ENCODE measurements at places on chromosomes 16 and 17.

DNA sequence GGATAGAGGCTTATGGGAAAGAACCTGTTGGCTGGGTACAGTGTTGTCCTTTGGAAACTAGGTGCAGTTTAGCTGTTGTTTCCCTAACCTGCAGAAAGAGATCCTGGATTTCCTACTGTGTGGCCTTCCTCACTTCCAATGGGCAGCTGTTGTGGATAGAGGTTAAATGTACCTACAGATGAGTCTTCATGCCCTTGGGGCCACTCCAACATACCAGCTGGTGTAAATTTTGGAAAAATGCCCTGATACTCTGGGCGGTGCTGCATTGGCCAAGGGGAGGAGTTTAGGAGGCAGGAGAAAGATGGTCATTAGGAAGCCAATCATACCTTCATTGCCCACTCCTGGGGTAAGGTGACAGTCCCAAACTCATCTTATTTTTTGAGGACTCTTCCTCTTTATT is 70.2 kb downstream of the SNX11 start:
- DNase-seq: no peak

DNA sequence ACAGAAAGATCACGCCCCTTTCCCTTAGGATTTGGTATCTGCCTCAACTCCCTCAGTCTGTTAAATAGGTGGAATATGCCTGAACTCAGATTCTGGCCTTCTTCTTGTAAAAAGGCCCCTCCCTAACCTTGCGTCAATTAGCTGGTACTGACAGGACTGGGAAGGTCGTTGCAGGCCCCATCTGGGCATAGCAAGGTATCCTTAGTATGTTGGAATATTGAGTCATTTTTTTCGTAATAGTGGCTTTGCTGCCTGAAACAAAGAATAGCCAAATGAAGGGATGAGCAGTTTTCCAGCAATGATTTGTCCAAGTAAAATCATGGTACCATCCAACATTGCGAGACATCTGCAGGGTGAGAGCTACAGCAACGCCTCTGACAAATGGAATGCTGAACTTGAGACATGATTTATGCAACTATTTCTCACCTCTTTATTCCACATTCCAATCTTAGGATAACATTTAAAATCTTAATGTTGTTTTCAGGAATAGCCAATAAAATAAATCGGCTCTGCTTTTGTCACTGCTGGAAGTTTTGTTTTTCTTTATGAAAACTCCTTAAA is 39.3 kb upstream of the BRD7 start:
- DNase-seq: no peak

DNA sequence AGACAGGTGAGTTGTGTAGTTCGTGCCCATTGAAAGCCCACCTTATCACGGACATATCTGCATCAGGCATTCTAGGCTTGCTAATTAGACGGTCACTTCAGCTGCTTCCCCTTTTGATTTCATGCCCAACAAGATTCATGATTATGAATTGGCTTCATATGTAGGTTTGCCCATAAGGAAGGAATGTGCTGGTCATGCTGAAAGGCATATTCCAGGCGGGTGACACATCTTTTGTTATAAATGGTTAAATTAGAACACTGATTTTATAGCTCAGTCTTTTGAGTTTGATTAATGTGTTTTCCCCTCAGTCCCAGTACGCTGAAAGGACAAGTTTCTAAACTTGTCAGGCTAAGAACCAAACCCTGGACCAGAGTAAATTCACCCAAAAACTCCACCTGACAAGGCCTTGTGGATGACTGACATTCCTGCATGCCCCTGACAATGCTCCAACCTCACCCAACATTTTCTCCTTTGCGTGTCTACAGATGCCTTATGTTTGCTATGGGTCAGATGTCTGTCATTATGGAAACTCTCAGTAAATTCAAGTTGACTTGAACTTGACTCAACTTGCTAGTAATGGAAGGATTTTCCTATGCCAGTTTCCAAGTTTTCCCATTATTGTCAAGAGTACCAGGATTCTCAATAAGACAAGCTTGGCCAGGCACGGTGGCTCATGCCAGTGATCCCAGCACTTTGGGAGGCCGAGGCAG is 421.9 kb downstream of the PMP22 start:
- no peak for DNase-seq

DNA sequence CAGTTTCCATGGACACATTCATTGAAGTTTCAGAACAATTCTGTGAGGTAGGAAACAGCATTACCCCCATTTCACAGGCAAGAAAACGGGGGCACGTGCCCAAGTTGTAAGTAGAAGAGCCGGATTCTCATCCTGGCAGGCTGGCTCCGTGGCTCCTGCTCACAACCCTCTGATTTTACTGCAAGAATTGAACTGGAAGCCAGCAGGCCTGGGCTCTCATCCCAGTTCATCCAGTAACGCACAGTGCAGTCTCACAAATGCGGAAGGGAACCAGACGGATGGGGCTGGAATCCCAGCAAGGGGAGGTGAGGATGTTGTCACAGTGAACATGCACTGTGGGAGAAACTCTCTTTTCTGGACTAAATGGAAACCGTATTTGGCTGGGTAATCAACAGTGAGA is 40.7 kb upstream of the DOC2B start:
- no peak for DNase-seq

- peak; percentile 69 for DNase-seq
Measured at GRCh38 chr17:64615028-64615677, 47.0 kb downstream of the SMURF2 start.

DNA sequence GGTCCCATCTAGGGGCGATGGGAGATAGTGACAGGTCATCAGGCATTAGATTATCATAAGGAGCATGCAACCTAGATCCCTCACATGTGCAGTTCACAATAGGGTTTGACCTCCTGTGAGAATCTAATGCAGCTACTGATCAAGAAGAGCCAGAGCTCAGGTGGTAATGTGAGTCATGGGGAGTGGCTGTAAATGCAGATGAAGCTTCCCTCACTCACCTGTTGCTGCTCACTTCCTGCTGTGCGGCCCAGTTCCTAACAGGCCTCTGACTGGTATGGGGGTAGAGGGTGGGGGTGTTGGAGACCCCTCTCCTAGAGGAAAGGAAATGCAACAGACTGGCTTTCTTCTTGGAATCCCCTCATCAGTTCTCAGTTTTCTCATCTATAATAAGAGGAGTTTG is 131.4 kb downstream of the CA10 start:
- no peak for DNase-seq

GRCh38 chr17:13099089-13099735 is 81.4 kb upstream of the ELAC2 start:
- DNase-seq: no peak

DNA sequence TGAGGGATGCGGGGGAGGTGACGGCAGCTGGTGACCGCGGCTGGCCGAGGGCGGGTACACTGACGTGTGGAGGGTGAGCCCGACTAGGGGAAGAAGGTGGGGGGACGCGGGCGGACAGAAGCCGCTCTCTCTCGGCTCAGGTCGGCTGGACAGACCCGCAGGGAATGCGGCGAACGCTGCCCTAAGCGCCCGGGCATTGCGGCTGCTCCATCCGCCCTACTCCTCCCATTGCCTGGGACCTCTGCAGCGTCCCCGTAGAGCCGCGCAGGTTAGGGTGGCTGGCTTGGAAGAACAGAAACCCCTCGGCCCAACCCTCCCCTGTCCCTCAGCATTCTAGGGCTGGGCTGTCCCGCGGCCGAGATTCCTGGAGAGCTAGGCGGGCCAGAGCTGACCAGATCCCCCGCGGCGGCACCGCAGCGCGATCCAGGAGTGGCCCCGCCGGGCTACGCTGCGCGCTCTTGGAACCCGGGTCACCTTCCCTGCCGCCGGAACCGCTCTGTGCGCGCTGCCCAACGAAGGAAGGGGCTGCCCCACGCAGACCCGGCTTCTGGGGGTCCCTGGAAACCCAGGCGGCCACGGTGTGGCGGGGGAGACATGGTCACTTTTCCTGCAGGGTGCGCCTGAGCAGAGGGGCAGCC is 3.0 kb downstream of the DLX4 start:
- peak; percentile 20 for DNase-seq

GRCh38 chr16:8848231-8848938 is 20.4 kb downstream of the CARHSP1 start:
- DNase-seq: no peak

GRCh38 chr17:1542316-1542715 is 20.3 kb downstream of the PITPNA start:
- DNase-seq: no peak

- DNase-seq: peak; percentile 66
Measured at GRCh38 chr16:89860747-89861304, 12.6 kb upstream of the TCF25 start.

DNA sequence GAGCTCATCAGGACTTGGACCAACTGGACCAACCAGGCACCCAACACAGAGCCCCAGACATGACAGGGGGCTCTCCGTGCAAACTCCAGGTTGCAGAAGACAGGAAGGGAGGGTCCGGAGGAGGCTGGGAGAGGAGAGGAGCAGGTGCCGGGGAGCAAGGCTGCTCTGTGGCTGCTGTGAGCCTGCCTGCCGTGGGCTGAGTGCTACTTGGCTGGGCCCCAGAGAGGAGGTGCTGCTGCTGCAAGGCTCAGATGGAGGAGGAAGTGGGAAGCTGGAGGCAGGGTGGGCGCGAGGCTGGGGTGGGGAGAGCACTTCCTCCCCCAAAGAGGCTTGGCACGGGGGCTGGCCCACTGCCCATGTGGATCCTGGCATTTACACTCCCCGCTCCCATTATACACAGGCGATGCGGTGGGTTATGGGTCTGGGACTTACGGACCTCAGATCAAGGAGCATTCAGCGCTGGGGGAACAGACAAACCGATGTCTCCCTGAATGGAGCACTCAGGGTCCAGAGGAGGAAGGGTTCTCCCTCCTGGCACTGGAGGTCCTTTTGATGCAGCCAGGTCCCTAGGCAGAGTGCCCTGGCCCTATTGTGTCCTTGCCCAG is 15.9 kb downstream of the EPOP start:
- no peak for DNase-seq

DNA sequence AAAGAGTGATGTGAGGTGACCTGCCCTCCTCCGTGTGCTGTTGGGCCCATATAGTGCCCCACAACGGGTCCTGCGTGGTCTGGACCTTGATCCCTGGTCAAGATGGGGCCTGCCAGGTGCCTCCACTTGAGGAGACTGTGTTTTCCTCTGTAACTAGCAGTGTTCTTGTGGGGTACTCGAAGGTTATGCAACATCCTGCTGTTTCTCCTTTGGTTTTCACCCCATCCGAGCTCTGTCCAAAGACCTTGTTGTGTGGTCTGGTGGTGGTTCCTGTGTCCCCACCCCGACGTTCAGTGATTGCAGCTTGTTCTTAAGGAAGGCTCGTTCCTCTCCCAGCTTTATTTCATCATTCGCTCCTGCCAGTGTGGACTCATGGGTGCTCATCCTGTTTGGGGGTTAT is 38.7 kb upstream of the ZNF750 start:
- DNase-seq: no peak

- DNase-seq: peak; percentile 2
Measured at GRCh38 chr17:55134486-55135157, 130.1 kb upstream of the HLF start.

DNA sequence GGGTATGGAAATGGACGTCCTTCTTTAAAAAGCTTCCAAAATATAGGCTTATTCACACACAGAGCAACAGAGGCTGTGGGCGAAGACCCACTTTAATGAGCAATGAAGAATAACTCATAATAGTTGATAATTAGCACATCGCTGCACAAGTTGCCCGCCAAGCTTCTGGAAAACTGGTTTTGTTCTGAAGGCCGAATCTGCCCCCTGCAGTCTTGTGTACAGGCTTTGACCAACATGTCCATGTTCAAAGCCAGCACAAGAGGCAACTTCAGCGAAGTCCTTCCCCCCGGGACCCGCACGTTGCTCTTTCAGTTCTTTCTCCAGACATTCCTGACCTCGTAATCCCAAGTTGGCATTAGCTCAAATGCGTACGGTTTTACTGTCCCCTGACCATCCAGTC is 73.3 kb downstream of the IRX5 start:
- no peak for DNase-seq

- peak; percentile 33 for DNase-seq
Measured at GRCh38 chr16:48562475-48562874, 47.5 kb downstream of the N4BP1 start.

DNA sequence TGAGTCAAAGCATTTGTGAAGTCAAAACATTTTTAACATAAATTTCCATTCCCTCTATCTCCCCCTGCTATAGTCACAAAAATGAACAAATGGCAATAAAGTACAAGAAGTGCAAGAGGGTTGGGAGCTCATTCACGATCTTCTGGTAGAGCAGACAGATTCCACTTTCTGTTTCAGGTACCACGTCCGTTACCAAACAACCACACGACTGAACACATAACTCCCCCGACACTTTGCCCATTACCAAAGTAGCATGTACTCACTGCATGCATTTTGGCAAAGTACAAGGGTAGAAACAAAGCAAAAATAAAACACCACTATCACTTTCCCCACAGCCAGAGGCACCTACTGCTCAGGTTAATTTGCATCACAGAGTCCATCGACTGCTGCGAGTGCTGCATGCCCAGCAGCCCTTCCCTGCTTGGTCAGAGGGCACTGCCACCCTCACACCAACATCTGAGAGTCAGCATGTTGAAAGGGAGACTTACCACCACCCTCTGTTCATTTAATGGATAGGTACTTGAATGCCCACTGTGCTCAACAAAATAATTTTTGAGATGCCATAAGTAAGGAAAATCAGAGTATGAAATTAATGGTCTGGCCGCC is 150.3 kb upstream of the AXIN2 start:
- no peak for DNase-seq

DNA sequence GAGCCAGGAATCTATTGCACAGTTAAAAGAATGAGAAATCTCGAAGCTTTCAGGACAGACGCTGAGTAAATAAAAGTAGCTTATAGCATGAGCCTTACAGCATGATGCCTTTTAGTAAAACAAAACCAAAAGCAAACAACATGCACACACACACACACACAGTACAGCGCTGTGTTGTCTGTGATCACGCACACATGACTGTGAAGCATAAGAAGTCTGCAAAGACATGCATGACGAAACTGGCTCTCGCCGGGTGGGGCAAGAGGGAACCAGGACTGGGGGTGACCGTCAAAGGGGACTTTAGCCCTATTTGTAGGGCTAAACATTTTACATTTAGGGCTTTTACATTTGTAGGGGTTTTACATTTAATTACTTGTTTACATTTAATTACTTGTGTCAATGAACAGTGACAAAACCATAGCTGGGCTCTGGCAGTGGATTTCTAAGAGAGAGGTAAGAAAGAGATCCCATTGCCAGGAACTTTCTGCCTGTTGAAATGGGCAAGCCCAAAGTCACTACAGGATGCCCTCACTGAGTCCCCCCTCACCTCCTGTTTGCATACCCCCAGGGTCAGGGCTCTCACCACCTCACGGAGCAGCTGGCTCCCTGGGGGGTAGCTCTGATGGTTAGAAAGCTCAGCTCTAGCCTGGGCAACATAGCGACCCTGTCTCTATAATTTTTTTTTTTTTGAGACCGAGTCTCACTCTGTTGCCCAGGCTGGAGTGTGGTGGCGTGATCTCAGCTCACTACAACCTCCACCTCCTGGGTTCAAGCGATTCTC is 2.0 kb upstream of the TNFRSF13B start:
- DNase-seq: no peak

GRCh38 chr17:62689441-62690167 is 62.1 kb downstream of the MRC2 start:
- no peak for DNase-seq

GRCh38 chr17:29069526-29070041 is 26.6 kb downstream of the PIPOX start:
- no peak for DNase-seq

Measured in adipocyte (in vitro differentiated cells).